NCI-H1417 treated with DMSO at 0.1 percent for 48 hours (cell line): ENCODE measurements at places on chromosomes 13 and 19.

- DNase-seq: no peak
Measured at GRCh38 chr19:3612330-3612729, 5.7 kb upstream of the TBXA2R start.

DNA sequence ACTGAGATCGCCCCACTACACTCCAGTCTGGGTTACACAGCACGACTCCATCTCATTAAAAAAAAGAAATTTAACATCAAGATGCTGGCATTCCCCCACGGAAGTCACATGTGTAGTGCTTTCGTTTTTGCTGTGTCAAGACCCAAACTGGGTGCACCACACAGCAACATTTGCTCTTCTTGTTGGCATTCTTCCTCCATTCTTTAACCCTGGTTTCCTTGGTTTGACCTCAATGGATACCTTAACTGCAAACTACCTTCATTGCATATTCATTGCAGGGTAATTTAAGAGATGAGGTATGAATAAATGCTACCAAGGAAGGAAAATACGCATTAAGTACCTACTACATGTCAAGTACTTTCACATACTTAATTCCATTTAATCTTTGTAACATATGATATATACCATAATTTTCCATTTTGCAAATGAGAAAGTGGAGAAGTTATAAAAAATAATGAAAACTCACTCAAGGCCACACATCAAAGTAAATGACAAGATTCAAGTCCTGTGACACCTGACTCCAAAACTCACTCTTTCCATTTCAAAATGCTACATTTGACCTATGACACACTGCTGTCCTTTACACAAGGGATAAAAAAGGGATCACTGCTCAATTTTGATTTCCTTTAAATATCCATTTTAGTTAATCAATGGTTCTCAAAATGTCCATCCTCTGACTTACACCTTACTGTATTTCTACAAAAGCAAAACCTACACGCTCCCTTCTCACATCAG, 59.2 kb downstream of the STK24 start:
- DNase-seq: no peak

DNA sequence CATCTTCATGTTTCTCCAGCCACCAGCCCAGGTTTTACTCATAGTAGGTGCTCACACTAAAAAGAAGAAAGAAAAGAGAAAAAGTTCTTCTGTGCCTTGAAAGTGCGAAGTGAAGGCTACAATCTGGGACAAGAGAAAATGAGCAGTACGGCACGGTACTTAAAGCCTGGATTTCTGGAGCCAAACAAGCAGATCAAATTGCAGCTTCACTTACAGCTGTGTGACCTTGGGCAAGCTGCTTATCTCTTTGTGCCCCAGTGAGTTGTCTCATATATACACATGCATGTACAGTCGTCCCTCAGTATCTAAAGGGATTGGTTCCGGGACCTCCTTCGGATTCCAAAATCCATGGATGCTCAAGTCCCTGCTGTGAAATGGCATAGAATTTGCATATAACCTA, 41.8 kb downstream of the GSX1 start:
- no peak for DNase-seq

- no peak for DNase-seq
Measured at GRCh38 chr19:50331221-50331993, 2.2 kb upstream of the KCNC3 start.

GRCh38 chr13:100602493-100603111, 14.0 kb upstream of the GGACT start:
- DNase-seq: no peak
